NCI-H526 treated with DMSO at 0.1 percent for 48 hours (cell line): ENCODE measurements at places on chromosomes 3 and 15.

DNA sequence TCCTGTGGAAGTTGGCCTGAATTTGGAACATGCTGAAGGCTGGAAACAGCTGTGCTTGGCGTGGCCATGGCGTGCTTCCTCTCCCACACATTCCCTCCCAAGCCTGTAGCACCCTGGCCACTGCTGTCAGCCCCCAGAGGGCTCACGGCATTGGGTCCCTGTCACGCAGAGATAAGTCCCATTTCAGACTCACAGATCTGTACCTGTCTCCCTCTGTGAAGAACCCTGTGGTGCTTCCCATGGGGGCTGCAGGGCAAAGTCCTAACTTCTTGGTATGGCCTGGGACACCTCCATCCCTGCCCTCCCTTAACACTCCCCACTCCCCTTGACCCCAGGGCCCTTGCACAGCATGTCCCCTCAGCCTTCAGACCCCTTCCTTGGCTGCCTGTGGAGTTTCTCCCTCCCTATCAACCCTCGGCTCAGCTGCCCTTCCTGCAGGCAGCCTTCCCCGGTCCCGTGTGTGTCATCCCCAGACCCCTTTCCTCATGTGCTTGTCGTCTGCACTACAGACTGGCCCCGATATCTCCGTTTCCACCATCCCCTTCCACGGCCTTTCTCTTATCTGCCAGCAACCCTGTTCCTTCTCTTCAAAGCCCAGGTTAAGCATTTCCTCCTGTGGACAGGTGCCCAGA is 28.6 kb downstream of the ABTB1 start:
- no peak for DNase-seq

- DNase-seq, result no peak
These were observed 13.1 kb downstream of the AP3S2 start for GRCh38 chr15:89880727-89881126.

DNA sequence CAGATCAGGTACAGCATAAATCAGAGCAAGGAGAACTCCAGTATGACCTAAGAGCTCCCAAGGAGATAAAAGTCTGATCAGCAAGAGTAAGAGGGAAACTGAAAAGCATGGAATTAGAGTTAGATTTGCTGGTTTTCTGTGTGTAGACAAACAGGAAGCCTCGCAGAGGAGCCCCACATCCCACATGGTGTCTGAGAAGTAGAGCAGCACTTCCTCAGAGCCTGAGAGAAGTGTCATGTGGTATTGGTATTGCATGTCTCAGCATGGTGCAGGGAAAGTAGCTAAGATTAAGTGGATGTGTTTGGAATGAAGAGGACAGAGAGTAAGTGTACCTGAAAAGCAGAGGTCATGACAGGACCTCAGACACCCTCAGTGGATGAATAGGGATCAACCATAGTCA is 175.4 kb upstream of the GBE1 start:
- DNase-seq, result no peak

DNA sequence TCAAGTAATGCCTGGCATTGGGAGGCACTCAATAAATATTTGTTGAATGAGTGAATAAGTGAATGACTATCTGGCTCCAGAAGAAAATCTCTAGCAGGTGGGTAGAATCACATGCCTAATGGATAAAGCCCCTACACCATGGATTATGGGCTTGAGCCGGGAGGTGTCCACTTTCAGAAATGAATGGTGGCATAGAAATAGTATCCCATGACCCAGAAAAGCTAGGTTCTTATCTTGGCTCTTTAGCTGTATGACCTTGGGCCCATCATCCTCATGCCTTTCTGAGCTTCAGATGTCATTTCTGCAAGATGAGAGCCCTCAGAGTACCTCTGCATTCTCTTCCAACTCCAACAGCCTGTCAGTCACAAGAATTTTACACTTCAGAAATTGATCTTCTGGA is 37.3 kb upstream of the TNIK start:
- DNase-seq, result no peak

- DNase-seq, result no peak
These were observed 20.0 kb upstream of the CMTM6 start for GRCh38 chr3:32522682-32523081.

GRCh38 chr3:189772584-189772983 is 141.4 kb downstream of the TP63 start:
- no peak for DNase-seq

DNA sequence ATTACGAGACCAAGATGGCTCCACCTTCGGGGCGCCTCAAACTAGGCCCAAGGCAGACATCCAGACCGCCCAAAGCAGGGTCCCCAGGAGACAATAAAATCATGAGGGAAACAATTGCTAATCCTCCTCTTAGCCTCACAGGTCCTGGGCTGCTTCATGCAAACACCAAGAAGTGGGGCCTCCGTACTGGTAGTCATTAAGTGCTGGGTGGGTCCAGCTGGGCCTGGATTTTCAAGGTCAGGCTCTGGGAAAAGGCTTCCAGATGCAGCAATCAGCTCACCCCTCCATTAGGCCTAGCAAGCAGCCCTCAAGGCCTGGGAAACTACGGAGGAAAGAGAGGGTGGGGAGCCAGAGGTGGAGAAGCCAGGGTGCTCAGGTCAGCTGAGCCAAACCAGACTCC is 634 bp downstream of the FBXL22 start:
- DNase-seq, result no peak
